NCI-H2081 treated with DMSO at 0.1 percent for 48 hours (cell line): ENCODE measurements at places on chromosomes 6 and 20.

DNA sequence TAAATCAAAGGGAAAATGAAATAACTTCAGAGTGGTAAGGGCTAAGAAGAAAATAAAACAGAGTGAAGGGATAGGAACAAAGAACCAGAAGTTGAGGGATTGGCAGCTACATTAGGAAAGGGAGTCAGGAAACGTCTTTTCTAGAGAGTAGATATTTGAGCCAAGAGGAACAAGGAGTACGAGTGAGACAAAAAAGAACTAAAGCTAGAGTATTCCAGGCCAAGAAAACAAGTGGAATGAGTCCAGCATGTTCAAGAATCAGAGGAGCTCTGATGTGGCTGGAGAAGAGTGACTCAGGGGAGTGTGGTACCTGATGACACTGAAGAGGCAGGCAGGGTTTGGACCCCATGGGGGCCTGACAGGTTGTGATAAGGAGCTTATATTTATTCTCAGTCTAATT is 66.3 kb downstream of the CEP162 start:
- DNase-seq, result no peak

DNA sequence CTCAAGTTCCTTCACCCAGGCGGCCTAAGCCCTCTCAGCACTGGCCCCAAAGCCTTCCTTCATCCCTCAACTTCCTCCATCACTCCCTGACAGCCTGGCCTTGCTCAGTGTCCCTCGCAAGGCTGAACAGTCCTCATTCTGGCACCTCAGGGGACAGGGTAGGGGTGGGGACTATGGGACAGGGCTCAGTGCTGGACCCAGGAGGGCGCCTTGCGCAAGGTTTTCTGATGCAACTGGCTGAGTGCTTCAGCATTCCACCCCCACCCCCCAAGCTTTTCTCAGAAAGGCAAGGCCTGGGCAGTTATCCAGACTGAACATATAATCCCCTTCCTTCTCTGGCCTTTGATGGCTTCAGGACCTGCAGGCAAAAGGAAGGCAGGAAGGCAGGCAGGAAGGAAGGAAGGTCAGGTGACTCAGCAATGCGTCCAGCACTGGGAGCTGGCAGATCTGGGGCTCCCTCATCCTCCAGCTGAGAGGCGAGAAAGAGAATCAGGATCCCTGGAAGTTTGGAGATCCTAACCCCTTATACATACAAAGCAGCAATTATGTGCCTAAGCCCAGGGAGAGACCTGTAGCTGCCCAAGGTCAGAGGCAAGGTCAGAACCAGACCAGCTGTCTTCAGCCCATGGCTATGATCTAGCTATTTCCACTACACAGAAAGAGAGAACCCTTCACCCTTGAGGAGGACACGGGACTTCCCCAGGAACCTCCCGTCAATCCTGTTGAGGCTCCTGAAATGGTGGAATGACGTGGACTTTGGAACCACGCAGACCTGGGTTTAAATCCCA is 8.6 kb upstream of the TRIB3 start:
- DNase-seq, result no peak

GRCh38 chr20:15976047-15976736 is 597.1 kb downstream of the KIF16B start:
- DNase-seq, result no peak

DNA sequence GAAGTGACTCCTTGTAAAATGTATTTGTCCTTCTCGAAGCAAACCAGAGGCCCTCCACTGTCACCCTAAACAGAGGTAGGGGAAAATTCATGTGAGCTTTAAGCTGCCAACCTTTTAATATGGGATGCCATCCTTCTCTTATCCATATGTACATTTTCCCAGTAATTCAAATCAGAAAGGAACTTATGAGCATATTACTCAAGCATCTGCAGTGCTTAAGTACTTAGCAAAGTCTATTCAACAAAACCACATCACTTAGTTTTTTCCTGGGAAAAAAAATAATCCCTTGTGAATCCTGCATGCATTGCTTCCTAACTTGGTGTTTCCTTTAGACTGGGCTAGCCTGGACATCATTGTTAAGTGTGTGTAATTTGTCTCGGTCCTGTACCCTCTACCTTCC is 132.2 kb downstream of the LPA start:
- DNase-seq, result no peak

GRCh38 chr20:56698749-56699148 is 69.6 kb downstream of the TFAP2C start:
- DNase-seq, result no peak

GRCh38 chr6:160861824-160862223 is 129.7 kb upstream of the MAP3K4 start:
- no peak for DNase-seq

- DNase-seq, result peak; percentile 5
These were observed 57.8 kb downstream of the SLC2A10 start for GRCh38 chr20:46767127-46767761.

DNA sequence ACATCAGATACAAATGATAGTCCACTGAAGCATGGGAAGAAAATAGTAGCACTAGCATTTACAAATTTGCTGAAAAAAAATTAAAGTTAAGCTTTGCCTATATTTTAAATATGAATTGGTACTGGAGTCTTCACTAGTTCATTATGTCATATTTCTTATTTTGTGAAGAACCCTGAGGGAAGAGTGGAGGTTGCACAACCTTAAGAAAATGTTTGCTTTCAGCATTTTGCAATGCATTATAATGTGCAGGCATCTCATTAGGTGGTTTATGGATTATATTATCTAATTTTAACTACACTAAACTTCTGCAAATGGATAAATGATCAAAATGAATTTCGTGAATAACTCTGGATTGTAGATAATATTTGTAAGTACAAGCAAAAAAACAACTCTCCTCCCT is 390.8 kb upstream of the HS3ST5 start:
- no peak for DNase-seq

DNA sequence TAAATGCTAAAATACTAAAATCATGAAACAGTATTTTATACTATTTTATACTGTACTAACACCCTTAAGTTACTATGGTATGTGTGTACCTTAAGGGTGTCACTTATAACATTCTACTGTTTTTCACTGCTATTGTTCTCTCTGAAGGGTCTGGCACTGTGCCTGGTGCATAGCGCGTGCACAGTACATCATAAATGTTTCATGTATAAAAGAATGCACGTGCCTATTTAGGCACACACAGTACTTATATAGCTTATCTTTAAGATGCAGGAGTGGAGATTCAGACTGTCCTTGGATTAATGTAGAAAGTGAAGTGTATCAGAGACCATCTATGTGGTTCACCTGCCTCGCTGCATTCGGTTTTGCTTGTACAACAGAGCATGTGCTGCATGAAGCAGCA is 64.0 kb upstream of the SGK1 start:
- no peak for DNase-seq

- peak; percentile 9 for DNase-seq
These were observed 20.4 kb upstream of the EFHC1 start for GRCh38 chr6:52399511-52400312.

- DNase-seq, result no peak
These were observed 47.6 kb downstream of the TNFAIP3 start for GRCh38 chr6:137914530-137915193.

DNA sequence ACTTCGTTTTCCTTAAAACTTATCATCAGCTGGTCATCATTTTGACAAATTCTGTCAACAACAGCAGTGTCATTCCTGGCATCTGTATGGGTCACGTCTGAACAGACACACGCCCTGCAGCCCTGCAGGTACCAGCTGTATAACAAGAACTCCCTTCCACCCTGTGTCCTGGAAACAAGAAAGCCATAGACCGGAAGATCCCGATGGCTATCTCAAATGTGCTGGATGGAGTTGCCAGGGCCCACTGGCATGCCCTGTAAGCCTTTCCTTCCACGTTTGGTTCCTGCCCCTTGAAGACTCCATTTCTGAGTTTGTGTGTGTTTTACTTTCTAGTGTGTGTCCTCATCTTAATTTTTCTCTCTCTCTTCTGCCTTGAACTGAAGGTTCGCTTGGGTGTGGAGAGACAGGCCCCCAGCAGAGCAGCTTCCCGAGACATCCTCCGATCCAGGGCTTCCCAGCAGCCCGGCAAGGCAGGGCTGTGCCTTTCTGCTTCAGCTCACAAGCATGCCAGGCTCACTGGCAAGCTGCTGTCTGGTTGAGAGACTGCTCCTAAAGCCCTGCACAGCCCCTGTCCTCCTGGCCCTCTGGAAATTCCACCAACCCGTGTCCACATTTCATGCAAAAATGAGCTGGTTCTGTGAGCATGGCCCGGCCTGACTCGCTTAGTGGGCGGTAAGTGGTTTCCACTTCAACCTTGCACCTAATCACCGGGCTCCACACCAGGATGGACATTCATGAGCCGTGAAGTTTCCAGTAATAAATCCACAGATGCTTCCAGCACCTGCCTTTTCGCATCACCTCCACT is 8.7 kb downstream of the GFRA4 start:
- no peak for DNase-seq
